Activated gamma-delta T cell (primary cell): ENCODE measurements at places on chromosomes 1 and 21.

- DNase-seq, result no peak
Measured at GRCh38 chr1:174874331-174875053, 125.3 kb upstream of the CACYBP start.

GRCh38 chr1:247482747-247483146, 24.8 kb upstream of the OR2B11 start:
- no peak for DNase-seq

DNA sequence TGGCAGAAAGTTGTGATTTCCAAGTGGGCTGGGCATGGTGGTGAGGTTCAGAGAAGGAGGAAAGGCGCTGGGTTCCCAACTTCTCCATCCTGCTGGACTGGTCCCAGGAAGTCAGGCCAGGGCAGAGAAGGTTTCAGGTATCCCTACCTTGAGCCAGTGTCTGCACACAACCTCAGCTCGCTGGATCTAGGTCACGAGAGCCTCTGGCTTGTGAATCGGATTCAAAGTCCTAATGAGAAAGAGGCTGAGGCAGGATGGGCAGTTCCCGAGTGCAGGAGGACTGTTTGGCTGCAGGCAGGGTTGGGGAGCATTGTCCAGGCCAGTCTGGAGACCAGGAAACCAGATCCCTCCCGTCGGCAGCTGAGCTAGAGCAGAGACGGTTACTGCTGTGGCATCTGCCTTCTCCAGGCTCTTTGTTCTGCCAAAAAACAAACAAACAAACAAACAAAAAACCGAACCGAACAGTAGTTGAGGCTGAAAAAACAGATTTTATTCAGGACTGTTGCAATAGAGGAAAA, 19.5 kb upstream of the IGSF21 start:
- no peak for DNase-seq

DNA sequence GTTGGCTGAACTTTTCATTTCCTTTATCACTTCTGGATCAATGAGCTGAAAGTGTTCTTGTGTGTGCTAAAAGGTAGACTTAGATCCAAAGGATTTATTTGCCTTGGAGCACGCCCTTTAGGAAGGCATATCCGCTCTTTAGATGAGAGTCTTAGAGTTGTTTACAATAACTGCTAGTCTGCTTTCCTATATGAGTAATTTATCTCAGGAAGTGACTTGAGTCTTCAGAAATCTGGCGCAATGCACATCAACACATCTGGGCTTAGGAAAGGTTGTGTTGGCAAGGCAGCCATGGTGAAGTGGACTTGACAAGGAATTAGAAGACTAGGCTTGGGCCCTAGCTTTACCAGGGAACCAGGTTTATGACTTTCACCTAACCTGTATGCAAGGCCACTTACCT, 204.1 kb upstream of the PTGFR start:
- DNase-seq, result no peak

DNA sequence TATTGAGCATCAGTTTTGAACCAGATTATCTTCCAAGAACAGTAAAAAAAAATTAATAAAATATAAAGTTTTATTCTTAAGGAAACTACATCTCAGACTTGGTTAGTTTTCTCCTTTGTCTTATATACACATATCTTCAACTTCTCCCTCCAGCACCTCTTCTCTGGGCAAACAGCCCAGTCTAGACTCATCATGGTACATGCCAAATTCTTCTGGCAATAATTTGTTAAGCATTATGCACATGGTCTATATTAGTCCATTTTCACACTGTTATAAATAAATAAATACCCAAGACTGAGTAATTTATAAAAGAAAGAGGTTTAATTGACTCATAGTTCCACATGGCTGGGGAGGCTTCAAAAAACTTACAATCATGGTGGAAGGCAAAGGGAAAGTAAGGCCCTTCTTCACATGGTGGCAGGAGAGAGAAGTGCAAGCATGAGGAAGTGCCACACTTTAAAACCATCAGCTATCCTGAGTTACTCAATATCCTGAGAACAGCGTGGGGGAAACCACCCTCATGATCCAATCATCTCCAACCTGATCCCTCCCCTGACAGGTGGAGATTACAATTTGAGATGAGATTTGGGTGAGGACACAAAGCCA, 108.7 kb upstream of the RNPC3 start:
- DNase-seq, result no peak

DNA sequence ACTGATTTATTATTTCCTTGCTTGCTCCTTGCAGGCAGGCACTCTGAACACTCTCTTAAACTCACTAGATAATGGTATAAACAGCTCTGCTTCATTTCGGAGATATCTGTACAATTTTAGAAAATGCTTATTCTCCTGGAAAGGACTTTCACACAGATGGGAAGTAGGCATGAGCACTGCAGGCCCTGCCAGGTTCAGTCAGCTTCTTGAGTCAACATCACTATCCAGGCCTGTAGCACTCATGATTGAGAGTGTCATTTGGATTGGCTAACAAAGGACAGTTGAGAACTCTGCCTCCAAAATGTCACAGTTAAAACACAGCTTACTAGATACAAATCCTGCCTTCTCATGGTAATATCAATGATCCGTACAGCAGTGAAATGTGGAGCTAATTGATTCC, 181.9 kb downstream of the CYYR1 start:
- no peak for DNase-seq

GRCh38 chr21:22763442-22763841, 1765.2 kb downstream of the NCAM2 start:
- no peak for DNase-seq

- DNase-seq, result no peak
Measured at GRCh38 chr1:17239420-17239819, 9.5 kb upstream of the PADI3 start.

GRCh38 chr1:187244623-187245022, 415.9 kb downstream of the PLA2G4A start:
- no peak for DNase-seq

DNA sequence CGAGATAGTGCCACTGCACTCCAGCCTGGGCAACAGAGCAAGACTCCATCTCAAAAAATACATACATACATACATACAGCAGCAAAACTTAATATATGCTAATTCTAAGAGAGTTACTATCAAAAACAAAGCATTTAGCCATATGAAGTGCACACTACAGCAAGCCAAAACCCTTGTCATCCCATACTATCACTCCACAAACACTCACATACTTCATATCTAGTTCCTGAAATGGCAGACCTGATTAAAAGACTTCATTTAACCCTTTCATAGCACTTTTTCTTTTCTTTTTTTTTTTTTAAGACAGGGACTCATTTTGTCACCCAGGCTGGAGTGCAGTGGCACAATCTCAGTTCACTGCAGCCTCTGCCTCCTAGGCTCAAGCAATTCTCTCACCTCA, 65.6 kb downstream of the COP1 start:
- no peak for DNase-seq

DNA sequence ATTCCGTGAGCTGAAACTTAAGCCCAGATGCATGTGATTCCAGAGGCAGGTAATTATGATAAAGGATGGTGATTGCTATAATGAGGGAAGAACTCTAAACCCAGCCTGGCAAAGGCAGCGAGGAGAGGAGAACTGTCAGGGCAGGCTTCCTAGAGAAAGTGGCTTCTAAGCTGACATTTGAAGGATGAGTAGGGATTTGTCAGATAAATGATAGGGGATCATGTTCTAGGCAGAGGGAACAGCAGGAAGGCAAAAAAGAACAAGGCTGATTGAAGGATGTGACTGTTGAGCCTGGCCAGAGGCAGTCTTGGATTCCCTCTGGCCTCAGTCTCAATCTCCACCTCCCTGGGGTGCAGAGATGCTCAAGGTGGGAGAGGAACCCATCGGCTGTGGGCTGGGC, 146.4 kb upstream of the POU3F1 start:
- DNase-seq, result no peak

DNA sequence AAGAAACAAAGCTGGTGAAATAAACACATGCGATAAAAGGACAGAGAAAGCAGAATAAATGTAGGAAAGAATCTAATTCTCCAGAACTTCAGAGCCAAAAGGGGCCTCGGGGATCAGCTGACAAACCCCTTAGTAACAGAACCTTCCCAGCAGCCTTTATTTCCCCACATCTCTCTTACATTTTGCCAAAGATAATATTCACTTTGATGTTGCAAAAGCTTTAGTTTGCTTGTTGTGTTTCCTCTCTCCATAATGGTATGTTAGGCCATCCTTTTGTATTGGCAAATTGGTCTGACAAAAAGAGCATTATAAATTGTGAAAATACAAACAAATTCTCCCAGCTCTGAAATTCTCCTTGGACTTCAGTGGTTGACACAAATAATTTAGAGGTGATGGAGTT, 54.9 kb downstream of the OPTC start:
- DNase-seq, result no peak

GRCh38 chr1:73029571-73029970, 747.2 kb upstream of the NEGR1 start:
- no peak for DNase-seq

- DNase-seq, result no peak
Measured at GRCh38 chr1:230026572-230026971, 40.5 kb upstream of the GALNT2 start.

GRCh38 chr1:94899756-94900155, 27.2 kb downstream of the CNN3 start:
- no peak for DNase-seq

DNA sequence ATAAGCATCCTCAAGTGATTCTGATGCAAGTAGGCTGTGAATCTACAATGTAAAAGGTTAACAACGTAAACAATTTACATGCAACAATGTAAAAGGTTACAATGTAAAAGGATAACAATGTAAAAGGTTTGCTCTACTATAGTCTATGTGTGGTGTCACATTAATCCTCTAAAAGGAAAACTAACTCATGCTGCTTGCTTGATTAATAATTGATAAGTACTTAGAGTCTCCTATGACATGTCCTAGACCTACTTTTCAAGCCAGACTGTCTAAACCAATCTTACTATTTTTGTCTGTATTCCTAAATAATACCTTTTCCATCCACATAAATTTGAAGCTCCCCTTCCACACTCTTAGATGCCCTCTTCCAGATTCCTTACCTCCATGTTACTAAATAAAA, 606.8 kb downstream of the LTN1 start:
- no peak for DNase-seq

GRCh38 chr1:200894712-200895442, at the start of gene INAVA:
Gene INAVA (plus strand): TSS chr1:200894900. CDS start chr1:200898401, 3,501 bp downstream.
- DNase-seq, result no peak

DNA sequence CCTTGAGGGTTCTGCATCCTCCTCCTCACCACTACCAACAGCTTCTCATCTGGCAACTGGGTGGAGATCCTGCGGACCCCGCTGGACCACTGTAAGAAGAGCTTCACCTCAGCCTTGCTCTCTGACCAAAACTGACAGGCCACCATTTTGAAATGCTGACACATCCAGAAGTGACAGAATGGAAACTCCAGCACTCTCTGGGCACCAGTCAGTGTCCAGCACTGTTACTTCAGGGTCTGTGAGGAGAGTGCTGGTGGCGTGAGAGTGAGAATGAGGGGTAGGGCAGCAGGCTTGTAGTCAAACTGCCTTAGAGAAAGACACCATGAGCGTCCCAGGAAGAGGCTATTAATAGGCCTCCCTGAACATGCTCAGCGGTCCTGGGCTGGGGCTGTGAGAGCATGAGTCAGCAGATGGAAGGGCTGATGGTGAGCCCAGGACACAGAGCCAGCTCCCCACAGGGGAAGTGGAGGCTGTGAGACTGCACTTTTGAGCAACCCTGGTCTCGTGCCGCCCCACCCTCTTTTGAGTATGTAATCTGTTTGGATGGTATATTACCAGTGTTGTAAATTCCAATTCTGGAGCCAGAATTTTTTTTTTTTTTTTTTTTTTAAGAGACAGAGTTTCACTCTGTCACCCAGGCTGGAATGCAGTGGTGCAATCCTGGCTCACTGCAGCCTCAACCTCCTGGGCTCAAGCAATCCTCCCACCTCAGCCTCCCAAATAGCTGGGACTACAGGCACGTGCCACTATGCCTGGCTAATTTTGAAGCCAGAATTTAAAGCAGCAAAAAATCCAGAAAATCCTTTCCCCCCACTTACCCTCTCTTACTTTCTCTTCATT, 34.4 kb upstream of the SLC30A1 start:
- DNase-seq, result no peak

DNA sequence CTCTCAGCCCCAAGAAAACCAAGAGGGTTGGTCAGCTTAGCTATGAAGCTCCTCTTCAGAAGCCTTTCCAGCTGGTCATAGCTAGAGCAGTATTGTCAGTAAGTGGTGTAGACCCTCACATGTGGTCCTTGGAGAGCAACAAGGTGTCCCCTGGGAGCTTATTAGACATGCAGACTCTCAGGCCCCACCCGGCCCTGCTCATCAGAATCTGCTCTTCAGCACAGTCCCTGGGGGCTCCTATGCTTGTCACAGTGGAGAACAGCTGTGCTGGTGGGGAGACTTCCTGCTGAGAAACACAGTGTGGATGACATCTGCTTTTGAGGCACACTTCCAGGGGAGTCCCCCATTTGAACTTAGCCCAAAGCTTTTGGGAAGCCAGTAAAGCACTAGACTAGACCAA, 21.9 kb upstream of the NEK2 start:
- DNase-seq, result no peak

- DNase-seq, result no peak
Measured at GRCh38 chr1:43255438-43256210, 14.2 kb upstream of the TMEM125 start.

DNA sequence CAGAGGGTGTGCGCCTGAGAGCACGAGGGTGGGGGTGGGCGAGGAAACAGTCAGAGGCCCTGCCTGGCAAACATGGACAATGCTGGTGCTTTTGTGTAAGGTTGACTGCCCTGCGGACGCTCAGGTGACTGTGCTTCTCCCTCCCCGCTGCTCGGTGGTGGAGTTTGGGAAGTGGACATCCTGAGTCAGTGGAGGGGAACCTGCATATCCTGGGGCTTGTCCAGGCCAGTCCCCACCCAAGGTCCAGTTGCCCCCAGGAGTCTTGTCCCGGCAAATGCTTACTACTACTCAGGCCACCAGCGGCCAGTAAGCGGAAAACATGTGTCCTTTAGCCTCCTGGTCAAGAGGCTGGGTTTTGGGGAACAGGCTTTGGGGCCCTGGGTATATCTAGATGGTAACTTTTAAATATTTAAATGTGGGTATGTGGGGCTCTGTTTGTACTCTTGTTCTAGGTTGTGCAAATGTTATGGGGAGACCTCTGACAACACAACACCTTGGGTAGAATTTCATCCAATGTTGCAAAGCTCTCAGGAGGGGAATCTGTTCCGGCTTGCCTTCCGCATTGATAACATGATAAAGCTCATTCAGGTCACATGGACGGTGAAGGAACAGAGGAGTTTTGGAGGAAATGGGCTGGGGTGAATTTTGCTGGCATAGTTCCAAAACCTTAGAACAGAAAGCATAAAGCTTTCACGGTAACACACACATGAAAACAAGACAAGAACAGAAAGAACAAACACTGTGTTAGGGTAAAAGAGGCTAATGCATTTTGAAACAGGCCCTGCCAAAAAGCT, 364.9 kb downstream of the PRDM2 start:
- no peak for DNase-seq

DNA sequence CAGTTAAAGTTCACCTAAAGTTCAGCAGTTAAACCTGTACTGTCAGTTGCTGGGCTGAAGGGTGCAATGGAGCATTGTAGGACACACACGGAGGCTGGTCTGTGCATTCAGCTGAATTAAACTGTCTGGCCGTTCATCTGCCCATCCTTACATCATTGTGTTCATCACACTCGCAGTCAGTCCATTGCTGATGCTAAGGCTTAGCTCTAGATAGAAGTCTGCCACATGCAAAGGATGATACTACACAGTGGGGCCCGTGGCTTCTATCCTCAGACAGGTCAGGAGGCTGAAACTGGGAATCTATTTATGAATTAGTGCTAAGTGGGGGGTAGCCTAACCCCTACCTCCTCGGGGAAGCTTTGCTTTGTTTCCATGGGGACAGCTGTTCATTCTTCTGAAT, 60.4 kb downstream of the CNIH3 start:
- no peak for DNase-seq

GRCh38 chr1:88979054-88979748, 13.2 kb downstream of the KYAT3 start:
- DNase-seq, result no peak
